ENCODE measurements at places on chromosomes 6 and 20.

DNA sequence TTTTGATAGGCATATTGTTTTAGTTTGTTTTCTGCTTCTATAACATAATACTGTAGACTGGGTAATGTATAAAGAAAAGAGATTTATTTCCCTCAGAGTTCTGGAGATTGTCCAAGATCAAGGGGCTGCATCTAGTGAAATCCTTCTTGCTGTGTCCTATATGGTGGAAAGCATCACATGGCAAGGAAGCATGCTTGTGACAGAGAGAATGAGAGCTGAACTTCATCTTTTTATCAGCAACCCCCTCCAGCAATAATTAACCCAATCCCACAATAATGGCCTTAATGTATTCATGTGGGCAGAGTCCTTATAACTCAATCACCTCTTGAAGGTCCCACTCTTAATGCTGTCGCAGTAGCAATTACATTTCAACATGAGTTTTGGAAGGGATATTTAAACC is 141.4 kb downstream of the CENPW start:
- no peak overlapping the region for H3K27ac ChIP-seq
- H3K4me1 ChIP-seq: no peaks in the 10 kb centered on the region
- H3K36me3 ChIP-seq: no peaks in the 10 kb centered on the region
- no peaks in the 10 kb centered on the region for H3K27me3 ChIP-seq
- no peak overlapping the region for H3K4me3 ChIP-seq

GRCh38 chr20:1623501-1624205 is 3.8 kb upstream of the SIRPB1 start:
- peaks cover 74% of the 10 kb centered on the region for H3K4me1 ChIP-seq
- no peaks in the 10 kb centered on the region for H3K27me3 ChIP-seq
- H3K36me3 ChIP-seq: peaks cover 43% of the 10 kb centered on the region
- DNase-seq: no peak
- no peak overlapping the region for H3K4me3 ChIP-seq
- peak overlapping the region; percentile 38 for H3K27ac ChIP-seq

DNA sequence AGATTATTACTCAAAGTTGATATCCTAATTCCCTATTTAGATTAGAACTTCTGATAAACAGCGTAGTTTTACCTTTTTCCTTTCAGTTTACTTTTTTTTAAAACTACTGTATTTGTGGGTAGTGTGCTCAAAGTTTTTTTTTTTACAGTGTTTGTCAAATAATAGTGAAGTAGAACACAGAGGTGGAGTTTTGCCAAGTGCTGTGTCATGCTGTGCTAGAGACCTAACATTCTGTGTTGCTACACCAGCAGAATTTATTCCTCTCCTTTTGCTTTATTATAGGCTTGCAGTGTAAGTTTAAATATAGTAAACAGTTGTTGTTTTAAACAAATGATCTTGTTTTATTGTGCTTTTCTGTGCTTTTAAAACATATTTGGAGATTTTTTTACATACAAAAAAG is 125.4 kb downstream of the HIVEP1 start:
- H3K4me1 ChIP-seq: peaks cover 20% of the 10 kb centered on the region
- DNase-seq: no peak
- H3K27me3 ChIP-seq: no peaks in the 10 kb centered on the region
- H3K4me3 ChIP-seq: no peak overlapping the region
- H3K36me3 ChIP-seq: peaks cover 56% of the 10 kb centered on the region
- no peak overlapping the region for H3K27ac ChIP-seq

DNA sequence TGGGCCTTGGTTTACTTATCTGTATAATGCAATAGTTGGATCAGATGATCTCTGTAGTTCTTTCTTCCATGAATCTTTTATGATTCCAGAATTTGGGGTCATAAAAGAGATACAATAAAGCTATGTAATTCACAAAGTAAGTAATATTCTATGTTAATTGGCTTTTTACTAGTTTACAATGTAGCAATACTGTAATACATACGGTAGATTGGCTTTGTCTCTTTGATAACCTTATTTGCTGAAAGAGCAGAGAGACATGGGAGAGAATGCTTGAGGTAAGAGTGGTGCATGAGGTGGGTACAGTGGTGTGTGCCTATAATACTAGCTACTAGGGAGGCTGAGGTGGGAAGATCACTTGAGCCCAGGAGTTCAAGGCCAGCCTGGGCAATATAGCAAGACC is 14.7 kb downstream of the SPACA1 start:
- H3K4me3 ChIP-seq: no peak overlapping the region
- H3K27me3 ChIP-seq: peaks cover 4% of the 10 kb centered on the region
- H3K27ac ChIP-seq: no peak overlapping the region
- no peaks in the 10 kb centered on the region for H3K4me1 ChIP-seq
- DNase-seq: no peak
- H3K36me3 ChIP-seq: no peaks in the 10 kb centered on the region

GRCh38 chr6:111888928-111889695 is 15.9 kb upstream of the FYN start:
- no peaks in the 10 kb centered on the region for H3K4me1 ChIP-seq
- DNase-seq: no peak
- no peak overlapping the region for H3K4me3 ChIP-seq
- H3K27me3 ChIP-seq: peaks cover 3% of the 10 kb centered on the region

- H3K36me3 ChIP-seq: no peaks in the 10 kb centered on the region
- H3K4me3 ChIP-seq: no peak overlapping the region
- no peak overlapping the region for H3K27ac ChIP-seq
- DNase-seq: no peak
- H3K4me1 ChIP-seq: no peaks in the 10 kb centered on the region
Observed at GRCh38 chr6:165568326-165568725, 94.7 kb downstream of the PDE10A start.

- peaks cover 35% of the 10 kb centered on the region for H3K36me3 ChIP-seq
- H3K4me3 ChIP-seq: peak overlapping the region; percentile 72
- peaks cover 93% of the 10 kb centered on the region for H3K4me1 ChIP-seq
- no peaks in the 10 kb centered on the region for H3K27me3 ChIP-seq
- peak; percentile 66 for DNase-seq
Observed at GRCh38 chr6:36120979-36121786, 9.1 kb upstream of the MAPK13 start.

DNA sequence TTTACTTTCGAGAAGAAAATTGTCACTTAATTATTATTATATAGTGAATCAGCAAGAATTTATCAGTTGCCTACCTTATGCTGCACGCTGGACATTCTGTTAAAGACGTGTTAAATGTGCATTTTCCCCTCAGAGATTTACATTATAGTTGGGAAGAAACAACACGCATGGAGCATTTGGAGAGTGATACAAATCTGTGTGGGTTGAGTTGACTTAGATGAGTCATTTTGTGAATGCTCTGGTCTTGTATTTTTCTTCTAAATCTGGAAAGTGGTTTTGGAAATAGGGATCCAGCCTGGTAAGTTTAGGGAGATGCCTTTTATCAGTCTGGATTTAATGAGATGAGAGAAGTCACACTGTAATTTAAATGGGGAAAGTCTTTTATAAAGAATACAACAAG is 24.0 kb upstream of the SMIM26 start:
- no peak overlapping the region for H3K27ac ChIP-seq
- no peak overlapping the region for H3K4me3 ChIP-seq
- H3K4me1 ChIP-seq: no peaks in the 10 kb centered on the region
- no peak for DNase-seq
- H3K36me3 ChIP-seq: peaks cover 44% of the 10 kb centered on the region

GRCh38 chr20:50442512-50442911 is 67.7 kb upstream of the PTPN1 start:
- H3K4me1 ChIP-seq: peaks cover 22% of the 10 kb centered on the region
- no peak overlapping the region for H3K4me3 ChIP-seq
- no peaks in the 10 kb centered on the region for H3K27me3 ChIP-seq
- no peak for DNase-seq
- no peak overlapping the region for H3K27ac ChIP-seq
- H3K36me3 ChIP-seq: no peaks in the 10 kb centered on the region

DNA sequence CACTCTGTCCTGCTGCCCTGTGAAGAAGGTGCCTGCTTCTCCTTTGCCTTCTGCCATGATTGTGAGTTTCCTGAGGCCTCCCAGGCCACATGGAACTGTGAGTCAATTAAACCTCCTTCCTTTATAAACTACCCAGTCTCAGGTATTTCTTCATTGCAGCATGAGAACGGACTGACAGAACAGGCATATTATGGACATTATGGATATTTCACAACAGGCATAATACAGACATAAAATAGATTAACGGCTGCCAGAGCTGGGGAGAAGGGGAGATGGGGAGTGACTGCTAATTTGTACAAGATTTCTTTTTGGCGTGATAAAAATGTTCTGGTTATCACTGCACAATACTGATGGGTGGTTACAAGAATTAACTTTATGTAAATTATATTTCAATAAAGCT is 29.4 kb downstream of the TRPC4AP start:
- H3K4me3 ChIP-seq: no peak overlapping the region
- DNase-seq: no peak
- peaks cover 61% of the 10 kb centered on the region for H3K36me3 ChIP-seq
- no peak overlapping the region for H3K27ac ChIP-seq

DNA sequence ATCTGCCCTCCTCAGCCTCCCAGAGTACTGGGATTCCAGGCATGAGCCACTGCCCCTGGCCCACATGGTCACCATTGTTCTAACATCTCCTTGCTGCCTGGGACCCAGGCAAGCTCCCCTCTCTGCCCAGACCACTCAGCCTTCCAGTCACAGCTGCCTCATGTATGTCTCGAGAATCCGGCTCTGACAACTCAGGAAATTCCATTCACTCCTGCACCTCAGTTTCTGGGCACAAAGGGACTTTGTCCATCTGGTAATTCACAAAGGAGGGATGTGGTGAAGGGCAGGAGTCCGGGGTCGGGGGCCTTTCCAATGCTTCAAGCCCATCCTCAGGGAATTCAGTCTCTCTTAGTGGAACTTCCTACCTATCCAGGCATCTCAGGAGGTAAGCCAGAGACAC is 40.7 kb downstream of the JPH2 start:
- no peaks in the 10 kb centered on the region for H3K4me1 ChIP-seq
- no peak overlapping the region for H3K27ac ChIP-seq
- H3K36me3 ChIP-seq: no peaks in the 10 kb centered on the region
- no peak for DNase-seq

DNA sequence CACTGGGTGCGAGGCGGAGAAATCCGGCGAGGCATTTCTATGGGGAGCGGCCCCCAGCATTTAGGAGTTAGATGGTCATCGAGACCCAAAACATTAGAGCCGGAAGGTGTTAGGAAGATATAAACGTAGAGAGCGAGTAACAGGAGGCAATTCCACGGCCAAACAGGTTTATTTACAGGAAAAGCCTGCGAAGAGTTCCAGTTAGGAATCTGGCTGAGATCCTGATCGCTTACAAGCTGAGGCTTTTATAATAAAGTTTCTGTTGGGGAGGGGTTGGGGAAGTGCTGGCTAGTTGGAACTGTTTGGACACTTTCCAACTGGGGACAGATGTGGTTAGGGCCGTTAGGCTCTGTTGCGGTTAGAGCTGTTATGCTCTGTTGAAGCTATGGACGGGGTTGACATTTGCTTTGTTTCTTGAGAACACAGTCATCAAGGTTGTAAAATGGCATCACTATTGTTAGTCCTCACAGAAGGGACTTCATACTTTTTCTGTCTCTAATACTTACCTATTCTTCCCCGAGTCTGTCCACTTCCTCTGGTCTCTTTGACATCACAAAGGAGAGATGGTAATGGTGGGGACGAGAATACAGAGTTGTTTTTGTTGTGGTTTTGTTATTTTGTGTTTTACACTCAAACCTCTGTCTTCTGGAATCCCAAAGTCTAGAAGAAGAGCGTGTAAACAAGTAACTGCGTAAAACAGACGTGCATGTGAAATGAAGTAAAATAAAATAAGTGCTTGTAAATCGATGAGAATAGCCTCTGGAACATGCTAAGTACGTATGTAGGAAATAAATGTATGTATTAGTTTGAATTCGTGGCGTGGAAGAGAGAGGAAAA is 554 bp upstream of the ZSCAN31 start:
- H3K27me3 ChIP-seq: peaks cover 4% of the 10 kb centered on the region
- H3K27ac ChIP-seq: no peak overlapping the region
- H3K4me1 ChIP-seq: peaks cover 4% of the 10 kb centered on the region
- no peak overlapping the region for H3K4me3 ChIP-seq
- DNase-seq: no peak

DNA sequence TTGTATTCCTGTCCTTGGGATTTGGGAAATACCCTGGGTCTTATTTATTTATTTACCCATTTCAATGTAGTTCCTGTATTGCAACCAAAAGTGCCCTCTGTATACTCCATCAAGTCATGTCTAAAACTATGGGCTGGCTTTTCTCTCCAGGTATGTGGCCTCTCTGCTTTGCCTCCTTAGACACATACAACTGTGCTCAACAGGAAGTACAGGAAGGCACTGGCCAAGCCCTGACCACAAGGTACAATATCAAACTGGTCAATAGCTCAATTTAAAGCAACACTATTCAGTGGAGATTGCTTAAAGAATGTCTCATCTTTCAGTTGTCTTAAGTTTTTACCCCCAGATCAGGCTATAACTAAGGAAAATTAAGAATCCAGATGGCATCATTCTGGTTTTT is 42.3 kb upstream of the SLC24A3 start:
- no peak overlapping the region for H3K4me3 ChIP-seq
- no peaks in the 10 kb centered on the region for H3K36me3 ChIP-seq
- H3K27ac ChIP-seq: no peak overlapping the region
- H3K27me3 ChIP-seq: peaks cover 2% of the 10 kb centered on the region
- no peaks in the 10 kb centered on the region for H3K4me1 ChIP-seq
- DNase-seq: no peak

- no peaks in the 10 kb centered on the region for H3K4me1 ChIP-seq
- H3K4me3 ChIP-seq: no peak overlapping the region
- DNase-seq: no peak
- H3K36me3 ChIP-seq: no peaks in the 10 kb centered on the region
- no peak overlapping the region for H3K27ac ChIP-seq
Observed at GRCh38 chr6:142385352-142385751, 83.5 kb downstream of the ADGRG6 start.

- H3K27ac ChIP-seq: no peak overlapping the region
- H3K4me3 ChIP-seq: no peak overlapping the region
- H3K27me3 ChIP-seq: no peaks in the 10 kb centered on the region
- peak; percentile 14 for DNase-seq
Observed at GRCh38 chr6:53734473-53735299, 60.1 kb upstream of the LRRC1 start.

DNA sequence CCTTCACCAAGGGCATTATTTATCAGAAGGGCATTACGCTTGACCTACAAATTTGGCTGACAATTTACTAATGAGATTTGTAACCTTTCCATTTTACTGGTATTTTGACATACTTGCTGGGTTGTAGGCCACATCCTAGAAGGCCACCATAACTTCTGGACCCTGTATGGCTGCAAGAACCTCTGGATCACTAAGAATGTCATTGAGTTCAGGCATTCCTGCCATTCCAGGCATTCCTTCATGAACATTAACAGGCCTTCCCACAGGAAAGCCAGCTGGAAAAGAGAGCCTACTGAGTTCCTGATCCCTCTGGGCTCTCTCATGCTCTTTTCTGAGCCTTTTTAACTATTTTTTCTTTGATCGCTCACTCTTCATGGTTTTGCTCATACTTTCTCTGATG is 28.4 kb upstream of the SLC35A1 start:
- no peak for DNase-seq
- no peaks in the 10 kb centered on the region for H3K36me3 ChIP-seq
- H3K27ac ChIP-seq: no peak overlapping the region
- no peak overlapping the region for H3K4me3 ChIP-seq

Measured in activated CD4-positive, alpha-beta T cell treated with anti-CD3 and anti-CD28 coated beads, Interleukin-2, amount 10 ng/mL, durations not matched to agents 7 days and 5 days (primary cell).